ENCODE measurements at places on chromosomes 3 and 15.

DNA sequence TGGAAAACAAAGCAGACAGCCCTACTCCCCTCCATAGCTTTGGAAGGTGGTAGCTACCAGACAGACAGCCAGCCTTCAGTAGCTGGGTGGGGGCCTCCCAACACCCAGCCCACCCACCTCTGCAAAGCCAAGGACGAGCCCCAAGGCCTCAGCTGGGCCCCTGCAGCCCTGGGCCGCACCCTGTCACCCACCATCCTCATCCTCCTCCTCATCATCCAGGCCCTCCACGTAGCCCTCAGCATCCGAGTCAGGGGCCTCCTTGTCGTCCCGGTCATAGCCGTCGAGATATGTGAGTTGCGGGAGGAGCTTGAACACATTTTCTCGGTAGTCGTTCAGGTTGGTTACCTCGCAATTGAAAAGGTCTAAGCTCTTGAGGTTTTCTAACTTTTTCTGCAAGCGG, 36.5 kb downstream of the ANP32A start:
- no peak for DNase-seq

GRCh38 chr3:138849222-138849940, 14.7 kb upstream of the PIK3CB start:
- DNase-seq: no peak

DNA sequence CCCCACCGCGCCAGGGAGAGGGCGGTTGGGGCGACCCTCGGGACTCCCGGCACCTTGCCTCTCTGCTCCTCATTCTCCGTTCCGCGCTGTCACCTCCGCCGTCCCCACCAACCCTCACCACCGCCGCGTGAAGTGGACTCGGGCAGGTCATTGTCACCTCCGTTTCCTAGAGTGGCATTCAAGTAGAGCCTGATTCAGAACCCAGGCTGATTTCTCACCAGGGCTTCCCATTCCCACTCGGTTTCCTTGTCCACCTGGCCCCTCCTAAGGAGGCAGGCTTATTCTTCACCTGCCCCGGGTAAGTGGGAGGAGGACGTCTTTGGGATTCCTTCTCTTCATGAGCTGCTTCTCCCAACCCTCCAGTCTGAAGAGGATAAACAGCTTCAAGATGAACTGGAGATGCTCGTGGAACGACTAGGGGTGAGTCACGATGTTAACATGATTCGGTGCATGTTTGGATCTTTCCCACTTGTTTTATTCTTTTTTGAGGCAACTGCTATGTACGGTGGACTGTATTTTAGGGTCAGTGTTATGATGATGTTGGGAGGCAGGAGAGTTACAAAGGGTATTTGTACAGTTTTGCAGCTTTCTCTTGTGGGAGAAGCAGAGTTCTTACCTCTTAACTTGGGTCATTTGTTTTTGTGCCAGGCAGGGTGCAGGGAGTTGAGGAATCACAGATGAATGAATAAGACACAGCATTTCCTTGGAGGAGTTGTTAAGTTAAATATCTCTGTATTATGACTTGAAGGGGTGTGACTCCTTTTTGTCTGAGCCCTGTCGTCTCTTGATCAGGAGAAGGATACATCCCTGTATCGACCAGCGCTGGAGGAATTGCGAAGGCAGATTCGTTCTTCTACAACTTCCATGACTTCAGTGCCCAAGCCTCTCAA, 692 bp downstream of the PSMD2 start:
- DNase-seq: no peak

GRCh38 chr3:143298886-143299535, 179.4 kb downstream of the CHST2 start:
- DNase-seq: no peak

DNA sequence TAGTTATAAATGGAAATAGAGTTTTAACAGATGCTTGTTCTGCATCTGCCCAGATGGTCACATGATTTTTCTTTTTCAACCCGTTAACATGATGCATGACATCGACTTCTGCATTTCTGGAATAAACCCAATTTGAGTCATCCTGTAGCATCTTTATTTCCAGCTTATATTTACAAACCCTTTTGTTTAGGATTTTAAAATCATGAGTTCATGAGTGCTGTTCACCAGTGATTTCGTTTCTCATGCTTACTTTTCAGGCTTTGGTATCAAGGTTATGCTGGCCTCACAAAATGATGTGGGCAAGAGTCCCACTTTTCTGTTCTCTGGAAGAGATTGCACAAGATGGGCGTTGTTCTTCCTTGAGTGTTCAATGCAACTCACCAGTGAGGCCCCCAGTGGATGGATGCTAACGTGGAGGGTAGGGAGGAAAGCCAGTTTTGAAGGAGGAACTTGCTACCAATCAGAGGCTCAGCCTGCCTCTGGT, 5.2 kb downstream of the HRH1 start:
- DNase-seq: no peak

- DNase-seq: no peak
Observed at GRCh38 chr3:18250991-18251390, 174.1 kb downstream of the SATB1 start.

DNA sequence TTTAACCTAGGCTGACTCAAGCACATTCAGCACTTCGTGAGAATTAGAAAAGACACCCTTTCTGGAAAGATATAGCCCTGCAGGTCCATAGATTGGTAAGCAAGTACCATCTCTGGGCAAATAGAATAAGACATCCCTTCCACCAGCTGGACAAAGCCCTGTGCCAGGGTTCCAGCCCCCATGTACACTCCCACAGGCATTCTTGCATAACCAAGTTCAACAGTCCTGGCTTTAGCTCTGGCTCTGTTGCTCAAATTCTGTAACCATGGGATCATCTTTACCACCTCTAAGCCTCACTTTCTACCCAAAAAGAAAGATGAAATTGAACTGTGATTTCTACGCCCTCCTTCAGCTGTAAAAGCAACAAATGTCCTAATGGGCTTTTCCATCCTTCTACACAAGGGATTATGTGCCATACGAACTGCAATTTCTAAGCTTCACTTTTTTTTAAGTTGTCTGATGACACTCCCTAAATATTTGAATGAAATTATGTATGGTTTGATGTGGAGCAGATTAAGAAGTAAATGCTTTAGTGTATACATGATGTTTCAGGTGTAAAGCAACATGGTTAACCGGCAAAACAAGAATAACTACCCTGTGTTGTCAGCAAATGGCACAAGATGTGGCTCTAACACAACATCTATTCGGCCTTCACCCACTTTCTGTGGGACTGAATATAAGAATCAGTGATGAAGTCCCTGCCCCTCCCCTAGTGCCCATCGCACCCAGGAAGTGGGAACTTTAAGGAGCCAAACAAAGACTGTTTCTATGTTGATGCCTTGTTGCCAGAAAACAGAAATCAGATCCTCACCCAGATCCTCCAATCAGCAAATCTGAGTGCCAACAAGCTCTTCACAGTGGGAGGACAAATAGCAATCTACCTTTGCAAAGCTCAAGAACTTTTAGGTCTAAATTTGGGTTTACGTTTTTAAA, 165.7 kb downstream of the P3H2 start:
- DNase-seq: no peak

DNA sequence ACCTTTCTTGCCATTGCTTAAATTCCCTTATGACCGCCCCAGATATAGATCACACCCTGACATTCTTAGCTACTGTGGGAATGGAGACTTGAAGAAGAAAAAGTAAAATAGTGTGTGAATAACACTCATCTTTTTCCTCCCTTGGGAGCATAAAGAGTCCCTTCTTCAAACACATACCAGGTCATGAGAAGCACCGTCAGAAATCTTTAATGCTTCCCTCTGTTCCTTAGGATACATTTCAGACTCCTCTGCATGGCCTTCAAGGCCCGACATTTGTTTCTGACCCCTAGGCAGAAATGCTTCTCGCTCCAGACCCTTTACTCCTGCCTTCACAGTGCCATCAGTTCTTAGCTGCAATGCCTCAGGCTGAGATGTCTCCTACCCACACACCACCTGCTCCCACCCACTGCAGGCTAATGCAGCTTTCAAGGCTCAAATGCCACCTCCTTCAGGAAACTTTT, 143.8 kb upstream of the IL12A start:
- no peak for DNase-seq

DNA sequence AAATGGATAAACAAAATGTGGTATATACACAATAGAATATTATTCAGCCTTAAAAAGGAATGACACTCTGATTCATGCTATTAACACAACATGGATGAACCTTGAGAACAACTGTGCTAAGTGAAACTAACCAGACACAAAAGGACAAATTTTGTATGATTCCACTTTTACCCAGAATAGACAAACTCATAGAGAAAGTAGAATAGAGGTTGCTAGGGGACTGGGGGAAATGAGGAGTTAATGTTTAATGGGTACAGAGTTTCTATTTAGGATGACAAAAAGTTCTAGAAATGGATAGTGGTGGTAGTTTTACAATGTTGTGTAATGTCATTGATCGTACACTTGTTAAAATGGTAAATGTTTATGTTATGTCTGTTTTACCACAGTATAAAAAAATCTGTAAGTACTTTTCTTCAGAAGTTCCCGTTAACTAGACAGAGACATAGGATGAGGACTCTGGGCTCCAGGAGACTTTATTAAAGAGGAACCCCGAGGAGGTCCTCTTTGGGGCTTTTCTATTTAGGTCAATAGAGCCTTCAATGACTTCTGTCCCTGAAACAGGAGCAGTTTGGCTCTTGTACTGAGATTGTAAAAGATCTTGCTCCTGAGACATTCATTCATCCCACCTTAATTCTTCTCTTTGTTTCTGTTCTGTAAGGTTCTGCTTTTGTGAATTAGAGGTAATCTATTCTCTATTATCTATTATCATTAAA, 24.5 kb downstream of the ABHD6 start:
- no peak for DNase-seq

- DNase-seq: no peak
Observed at GRCh38 chr3:49034650-49035049, 5.5 kb upstream of the IMPDH2 start.

Measured in stimulated activated CD4-positive, alpha-beta T cell treated with anti-CD3 and anti-CD28 coated beads, Interleukin-1b, Interleukin-23, amount 100 ng/mL, for 48 hours (primary cell).